ENCODE measurements at places on chromosomes 1 and 21.
A peak's percentile ranks its signal among the peaks of the same experiment; 100 is the strongest.

- DNase-seq, result no peak
These were observed 827.7 kb upstream of the BRINP3 start for GRCh38 chr1:191305370-191305769.

DNA sequence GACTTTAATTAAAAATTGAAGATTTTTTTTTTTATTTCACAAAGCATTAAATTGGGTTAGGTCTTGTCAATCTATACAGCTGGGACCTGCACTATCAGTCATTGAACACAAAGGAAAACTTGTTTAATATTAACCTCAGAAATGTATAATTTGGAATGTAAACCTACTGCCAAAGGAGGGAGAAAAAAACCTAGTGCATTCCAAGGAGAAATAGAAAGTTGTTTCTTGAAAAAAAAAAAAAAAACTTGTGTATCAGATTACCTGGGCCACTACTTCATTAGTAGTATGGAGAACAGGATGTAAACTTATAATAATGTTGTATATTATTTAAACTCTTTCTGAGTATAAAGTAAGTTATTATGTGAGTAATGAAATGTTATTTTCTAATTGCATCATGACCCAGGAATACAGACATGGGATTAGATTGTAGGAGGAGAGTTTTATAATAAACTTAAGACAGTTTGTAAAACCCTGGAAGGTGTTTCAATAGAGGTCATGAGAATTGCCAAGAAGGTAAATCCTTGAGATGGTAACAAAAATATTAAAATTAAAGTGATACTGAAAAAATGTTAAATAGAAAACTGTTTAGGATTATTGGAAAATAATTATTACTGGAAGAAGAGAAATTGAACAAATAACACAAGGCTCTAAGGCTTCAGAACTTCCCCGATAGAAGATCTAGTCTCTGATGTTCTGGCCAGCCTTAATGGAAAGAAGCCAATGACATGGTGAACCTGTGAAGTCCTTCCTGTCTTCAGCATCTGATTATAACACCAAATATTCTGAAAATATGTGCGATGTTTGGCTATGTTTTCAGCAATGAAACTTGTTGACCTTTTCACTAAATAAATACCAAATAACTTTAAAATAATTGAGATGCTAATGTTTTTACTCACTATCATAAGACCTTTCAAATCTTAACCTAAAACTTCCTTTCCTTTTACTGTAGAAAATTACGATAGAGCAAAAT, 412.8 kb upstream of the LYPLAL1 start:
- no peak for DNase-seq

DNA sequence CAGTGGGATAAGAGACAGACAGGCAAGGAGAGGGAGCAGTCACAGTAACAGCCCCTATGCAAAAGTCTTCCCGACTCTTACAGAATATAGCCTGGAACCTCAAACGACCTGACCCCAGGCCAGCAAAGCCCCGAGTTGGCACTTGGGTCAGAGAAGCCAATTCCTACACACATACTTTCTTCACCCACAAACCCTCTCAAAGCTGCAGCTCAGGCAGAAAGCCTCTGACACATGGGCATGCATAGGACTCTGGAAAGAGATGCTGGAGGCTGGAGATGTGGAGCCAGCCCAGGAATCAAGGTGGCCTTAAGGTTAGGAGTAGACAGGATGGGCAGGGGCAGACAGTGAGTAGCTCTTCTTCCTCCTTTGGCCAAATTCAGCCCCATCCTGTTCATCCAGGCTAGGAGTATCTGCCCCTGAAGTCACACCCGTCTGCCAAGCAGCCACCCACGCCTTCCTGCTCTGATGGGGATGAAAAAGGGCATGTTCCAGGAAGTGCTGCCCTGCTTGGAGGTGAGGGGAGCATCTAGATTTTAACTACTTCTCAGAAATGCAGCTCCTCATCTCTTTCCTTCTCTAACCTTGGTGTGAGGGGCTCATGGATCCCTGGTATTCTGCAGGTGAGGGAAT, 7.8 kb downstream of the SLC41A1 start:
- DNase-seq, result peak; percentile 18

DNA sequence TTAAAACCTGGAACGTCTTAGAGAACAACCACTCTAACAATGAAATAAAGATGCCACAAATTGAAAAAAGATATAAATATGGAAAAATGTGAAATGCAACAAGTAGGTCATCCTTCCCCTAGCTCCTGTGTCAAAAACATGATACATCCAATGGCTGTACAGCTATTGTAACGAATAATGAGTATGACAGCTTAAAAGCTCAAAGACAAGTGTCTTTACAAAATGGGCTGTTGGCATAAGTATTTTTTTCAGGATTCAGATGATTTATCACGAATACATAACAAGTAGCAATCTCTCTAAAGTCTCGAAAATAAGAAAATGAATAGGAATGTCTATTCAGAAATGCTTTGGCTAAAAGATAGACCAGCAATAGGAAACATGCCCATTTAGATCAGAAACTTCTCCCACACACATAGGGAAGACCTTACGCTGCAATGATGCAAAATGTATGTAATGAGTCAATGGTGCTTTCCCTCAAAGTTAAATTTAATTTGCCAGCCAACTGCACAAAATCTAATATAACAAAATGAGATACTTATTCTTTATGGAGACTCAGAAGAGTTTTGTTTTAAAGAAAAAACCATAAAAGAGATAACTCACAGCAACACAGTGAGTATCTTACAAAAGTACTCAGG, 8.3 kb downstream of the TGFBR3 start:
- DNase-seq, result no peak

GRCh38 chr1:180235502-180236239, 5.6 kb downstream of the LHX4 start:
- no peak for DNase-seq

DNA sequence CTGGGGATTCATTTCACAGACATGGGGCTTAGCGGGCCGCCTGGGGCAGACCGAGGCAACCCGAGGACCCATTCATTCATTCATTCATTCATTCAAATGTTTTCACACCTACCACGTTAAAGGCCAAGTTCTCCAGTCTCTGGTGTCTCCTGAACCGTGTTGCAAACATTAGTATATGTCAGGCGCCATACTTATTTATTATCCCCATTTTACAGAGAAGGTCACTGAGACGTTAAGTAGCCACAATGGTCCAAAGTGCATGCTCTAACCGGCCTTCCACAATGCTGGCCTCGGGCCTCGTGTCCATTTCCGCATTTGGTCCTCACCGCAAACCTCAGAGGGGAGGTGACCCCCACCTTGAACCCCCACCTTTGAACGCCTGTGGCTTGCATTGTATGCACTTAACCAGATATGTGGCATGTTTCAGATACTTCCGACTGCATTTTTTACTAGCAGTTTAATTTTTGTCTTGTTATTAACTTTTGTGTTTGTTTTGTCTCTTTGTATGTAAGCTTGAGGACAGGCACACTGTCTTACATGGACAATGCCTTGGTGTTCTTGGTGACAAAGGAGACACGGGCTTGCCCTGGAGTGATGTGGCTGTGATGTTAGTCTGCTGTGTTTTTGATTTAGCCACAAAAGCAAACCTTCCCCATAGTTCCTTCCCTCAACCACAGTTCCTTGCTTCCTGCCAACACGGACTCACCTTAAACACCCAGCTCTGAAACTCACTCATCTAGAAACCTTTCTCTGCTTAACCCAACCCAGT, 1.2 kb upstream of the IFFO2 start:
- no peak for DNase-seq

GRCh38 chr1:44851308-44851707, 8.3 kb upstream of the PTCH2 start:
- DNase-seq, result no peak

- DNase-seq, result no peak
These were observed 95.2 kb upstream of the TRABD2B start for GRCh38 chr1:48092401-48092800.

DNA sequence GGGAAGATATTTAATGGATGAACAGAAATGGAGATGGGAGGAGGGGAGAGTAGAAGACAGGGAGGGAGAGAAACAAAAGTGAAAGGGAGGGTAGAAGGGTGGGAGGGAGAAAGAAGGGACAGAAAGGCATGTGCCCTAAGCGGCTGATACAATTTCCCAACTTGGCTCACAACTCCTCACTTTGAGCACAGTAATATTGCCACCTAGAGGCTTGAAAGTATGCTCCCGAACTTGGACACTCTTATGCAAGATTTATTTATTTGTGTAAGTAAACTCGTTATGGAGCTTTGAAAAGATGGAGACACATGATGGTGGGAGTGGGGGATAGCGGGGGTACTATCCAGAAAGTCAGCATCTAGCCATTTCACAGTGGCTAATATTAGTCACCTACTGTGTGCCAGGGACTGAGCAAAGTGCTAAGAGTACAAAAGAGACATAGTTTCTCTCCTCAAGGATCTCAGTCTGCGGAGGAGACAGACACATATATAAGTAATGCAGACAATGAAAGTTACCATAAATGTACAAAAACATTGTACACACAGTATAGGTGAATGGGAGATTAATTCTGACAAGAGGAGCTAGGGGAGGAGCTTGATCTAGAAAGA, 189.7 kb downstream of the SEC16B start:
- no peak for DNase-seq

- no peak for DNase-seq
These were observed 12.2 kb upstream of the S100A7A start for GRCh38 chr1:153404086-153404635.

DNA sequence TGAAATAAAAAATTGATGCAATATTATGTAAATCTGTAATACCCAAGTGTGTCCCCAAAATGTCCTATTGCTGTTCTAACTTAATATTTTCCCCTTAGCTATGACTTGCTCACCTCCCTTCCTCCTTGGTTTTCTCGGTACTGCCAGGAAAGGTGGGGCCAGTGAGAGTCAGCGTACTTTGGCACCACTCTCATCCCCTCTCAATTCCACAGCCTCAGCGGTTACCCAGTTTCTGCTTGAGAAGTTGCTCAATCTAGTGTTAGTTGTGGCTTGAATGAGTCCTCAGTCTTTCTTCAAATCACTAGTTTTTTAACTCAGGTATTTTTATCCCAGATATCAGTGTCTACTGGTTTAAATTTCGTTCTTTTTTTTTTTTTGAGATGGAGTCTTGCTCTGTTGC, 32.3 kb downstream of the BCAS2 start:
- DNase-seq, result no peak

GRCh38 chr1:76764638-76765454, 102.4 kb upstream of the ST6GALNAC5 start:
- DNase-seq, result no peak

DNA sequence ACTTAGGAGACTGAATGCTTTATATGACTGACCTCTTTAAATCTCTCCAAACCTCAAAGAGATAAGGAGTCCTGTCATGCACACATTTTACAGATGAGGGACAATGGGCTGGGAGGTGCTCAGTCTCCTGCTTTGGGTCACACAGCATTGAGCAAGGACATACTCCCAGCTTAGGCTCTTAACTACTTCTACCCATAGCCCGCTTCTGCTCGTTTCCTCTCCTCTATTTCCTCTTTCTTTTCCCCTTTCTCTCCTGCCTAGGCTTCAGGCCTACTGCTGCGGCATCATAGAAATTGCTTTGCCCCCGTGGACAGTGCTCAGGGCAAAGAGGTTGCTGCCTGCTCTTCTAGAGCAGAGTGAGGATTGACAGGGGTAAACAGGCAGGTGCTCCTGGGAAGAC, 12.4 kb upstream of the ZNF691 start:
- no peak for DNase-seq

Measured in T-helper 1 cell (primary cell).